ENCODE measurements at places on chromosomes 5 and 9.

GRCh38 chr5:17340819-17341218 is 123.4 kb downstream of the BASP1 start:
- no peak for DNase-seq

DNA sequence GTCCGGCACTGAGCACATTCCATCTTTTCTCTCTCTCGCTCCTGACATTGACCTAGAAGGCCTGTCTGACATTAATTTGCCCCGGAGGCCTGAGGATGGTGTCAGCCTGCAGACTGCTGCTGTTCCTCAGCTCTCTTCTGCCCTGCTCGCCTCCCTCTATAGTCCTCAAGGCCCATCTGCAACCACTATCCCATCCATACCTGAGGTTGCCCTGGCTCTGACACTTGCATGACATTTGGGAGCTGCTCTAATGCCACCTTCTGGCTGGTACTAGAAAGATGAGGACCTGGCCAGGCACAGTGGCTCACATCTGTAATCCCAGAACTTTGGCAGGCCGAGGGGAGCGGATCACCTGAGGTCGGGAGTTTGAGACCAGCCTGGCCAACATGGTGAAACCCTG is 38.6 kb upstream of the GGTA1 start:
- no peak for DNase-seq

- DNase-seq: no peak
These were observed 74.4 kb downstream of the FAM174A start for GRCh38 chr5:100609594-100609993.

DNA sequence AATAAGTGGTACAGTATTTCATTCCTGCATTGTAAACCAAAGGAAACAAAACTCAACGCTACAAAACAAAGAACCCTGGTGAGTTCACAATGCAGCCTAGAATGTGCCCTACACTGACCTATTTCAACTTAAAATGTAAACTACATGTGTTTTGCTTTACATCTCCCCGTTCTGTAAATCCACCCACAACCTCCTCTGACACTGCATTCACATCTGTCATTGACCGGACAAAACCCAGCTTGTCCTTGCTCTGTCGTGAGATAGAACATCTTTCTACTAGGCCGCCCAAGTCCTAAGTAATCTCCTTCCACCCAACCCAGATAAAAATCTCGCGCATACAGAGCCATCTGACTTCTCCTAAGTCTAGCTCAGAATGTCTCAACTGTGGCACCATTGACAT is 6.1 kb upstream of the VLDLR start:
- no peak for DNase-seq

DNA sequence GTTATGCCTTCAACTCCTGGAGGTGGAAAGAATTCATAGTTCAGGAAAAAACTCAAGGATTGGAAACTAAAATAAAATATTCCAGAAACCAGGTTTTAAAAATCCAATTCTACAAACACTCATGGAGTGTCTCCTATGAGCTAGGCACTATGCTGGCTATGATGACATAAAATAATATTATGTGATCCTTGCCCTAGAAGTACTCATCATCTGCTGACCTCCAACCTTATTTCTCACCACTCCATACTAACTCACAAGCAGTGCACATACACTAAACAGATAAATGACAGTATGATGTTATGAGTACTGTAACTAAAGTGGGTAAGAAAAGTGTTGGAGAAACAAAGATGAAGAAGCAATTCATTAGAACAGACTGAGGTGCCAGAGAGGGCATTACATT is 93.2 kb upstream of the NR5A1 start:
- DNase-seq: no peak

DNA sequence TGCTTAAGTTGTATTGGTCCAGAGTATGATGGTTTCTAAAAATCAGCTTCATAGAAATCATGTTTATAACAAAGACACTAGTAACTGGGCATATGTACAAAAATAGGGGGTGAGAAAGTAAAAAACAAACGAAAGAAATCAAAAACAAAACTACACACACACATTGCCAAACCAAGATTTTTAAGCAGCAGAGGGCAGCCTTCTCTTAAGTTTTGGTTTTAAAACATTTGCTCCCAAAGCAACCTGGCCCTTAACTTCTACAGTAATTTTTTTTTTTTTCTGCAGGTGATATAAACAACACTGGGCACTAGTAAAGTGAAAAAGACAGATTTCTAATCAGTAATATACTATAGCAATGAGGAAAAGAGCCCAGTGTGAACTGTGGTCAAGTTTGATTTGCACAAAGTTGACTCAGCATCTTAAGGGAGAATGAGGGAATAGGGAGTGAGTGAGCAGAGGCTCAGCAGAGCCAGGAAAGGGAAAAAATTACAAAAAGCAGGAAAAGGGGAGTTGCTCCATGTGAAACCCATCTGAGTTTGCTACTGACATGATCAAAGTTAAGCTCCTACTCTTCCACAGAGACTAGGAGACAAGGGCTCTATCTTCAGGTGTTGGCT is 13.4 kb upstream of the GAPT start:
- no peak for DNase-seq

GRCh38 chr9:76911971-76912370 is 6.1 kb upstream of the PRUNE2 start:
- no peak for DNase-seq

GRCh38 chr9:78938821-78939220 is 632.9 kb upstream of the TLE4 start:
- DNase-seq: no peak

GRCh38 chr5:80246001-80246758 is 9.7 kb downstream of the SERINC5 start:
- no peak for DNase-seq

DNA sequence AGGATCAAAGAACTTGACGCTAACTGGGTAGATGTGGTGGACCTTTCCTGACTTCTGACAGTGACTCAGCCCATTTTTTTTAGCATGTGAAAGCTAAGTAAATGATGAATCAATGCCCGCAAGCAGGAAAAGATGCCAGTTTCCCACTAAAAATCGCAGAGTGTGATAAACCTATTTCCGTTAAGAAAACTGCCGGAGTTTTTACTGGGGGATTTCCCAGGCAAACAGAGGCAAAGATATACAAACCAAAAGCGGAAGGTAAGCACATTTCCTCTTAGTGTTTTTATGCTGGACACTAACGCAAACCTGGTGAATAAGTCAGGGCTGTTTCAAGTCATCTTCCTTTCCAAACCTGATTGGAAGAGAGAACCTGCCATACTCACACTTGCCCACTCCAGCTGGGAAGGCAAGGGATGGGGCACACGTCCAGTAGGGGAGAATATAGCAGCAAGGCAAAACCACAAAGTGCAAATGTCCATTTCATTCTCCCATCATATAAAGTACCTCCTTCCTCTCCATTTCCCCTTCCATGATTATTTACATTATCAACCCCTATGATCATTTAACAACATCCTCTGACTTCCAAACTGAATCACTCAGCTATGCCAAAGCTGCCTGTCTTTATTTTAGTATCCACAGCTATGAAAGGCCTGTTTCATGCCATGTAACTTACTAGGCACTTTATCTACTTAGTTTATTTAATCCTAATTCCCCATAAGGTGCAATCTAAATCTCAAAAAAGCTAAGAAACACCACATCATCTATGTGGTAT is 349.7 kb upstream of the RFX3 start:
- no peak for DNase-seq

- DNase-seq: no peak
These were observed 85.9 kb downstream of the GNA14 start for GRCh38 chr9:77562019-77562748.

DNA sequence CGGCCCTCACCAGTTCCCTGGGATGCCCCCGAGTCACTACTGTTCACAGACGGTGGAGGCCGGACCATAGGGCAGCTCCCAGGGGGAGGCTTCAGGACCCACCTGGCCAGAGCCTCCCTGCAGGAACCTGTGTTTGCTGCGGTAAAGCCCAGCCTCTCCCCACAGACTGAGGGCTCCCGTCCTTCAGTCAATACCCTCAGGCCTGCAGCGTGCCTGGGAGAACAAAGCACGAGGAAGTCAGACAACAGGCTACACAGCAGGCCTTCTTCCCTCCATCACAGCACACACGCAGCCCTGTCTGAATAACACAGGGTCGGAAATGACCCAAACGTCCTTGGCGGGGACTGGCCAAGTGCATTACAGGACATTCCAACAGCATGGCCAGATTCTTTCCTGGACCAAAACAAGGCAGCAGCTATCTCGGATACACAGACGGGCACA is 34.4 kb downstream of the COL23A1 start:
- no peak for DNase-seq

GRCh38 chr9:73049280-73049679 is 96.4 kb upstream of the ALDH1A1 start:
- DNase-seq: no peak

- no peak for DNase-seq
These were observed 230.4 kb downstream of the DOCK8 start for GRCh38 chr9:445033-445432.

- DNase-seq: no peak
These were observed 57.8 kb upstream of the RAI14 start for GRCh38 chr5:34598177-34598794.

DNA sequence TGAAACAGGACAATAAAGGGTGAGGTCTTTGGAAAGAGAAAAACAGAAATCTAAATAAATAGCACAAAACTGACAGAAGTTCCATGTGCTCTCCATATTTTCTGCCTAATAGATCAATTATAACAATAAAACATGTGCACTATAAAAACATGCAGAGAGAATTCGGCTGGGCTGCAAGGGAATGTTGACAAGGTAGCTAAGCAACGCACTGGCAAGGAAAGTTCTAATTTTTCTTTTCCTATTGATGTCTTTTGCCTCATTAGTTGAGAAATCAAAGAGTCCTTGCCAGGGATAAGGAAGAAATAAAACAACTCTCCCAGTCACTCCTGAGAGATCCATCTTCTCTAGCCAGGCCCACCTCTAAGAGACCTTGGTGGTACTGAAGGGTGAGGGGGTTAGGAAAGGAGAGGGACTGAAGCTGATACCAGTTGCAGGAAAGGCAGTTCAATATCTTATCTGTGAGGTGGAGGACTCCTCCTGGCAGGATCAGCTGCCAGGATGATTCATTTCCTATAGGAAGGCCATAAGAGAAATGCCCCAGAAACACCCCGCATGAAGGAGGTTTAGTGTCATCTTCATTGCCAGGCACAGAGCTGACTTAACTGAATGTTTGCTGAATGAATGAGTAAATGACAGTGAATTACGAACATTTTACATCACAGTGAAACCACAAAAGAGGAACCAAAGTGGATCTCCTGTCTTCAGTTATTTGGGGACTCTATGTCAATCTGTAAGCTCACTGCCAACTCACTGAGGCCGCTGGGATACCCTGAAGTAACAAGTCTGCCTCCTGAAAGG is 63.7 kb upstream of the IFNK start:
- DNase-seq: no peak

DNA sequence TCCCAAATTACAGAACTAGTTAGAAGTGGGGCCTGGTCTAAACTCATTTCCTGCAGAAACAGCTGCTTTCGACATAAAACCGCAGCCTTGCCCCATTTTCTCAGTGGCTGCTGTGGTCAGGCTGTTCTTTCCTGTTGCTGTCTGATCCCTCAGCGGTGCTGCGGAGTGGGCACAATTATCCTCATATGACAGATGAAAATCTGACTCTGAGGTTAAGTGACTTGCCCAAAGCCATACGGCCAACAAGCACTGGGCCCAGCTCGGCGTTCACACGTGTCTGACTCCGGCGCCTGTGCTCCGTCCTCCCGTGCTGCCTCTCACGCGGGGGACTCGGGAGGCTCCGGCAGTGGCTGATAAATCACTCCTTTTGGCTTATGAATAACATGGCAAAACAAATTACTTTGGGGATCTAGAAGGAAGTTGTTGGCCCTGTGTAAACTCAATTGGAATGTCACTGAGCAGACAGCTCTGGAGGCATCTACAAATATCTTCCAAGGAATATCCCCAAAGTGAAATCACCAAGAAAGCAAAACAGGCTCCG is 142.6 kb upstream of the LMX1B start:
- no peak for DNase-seq

DNA sequence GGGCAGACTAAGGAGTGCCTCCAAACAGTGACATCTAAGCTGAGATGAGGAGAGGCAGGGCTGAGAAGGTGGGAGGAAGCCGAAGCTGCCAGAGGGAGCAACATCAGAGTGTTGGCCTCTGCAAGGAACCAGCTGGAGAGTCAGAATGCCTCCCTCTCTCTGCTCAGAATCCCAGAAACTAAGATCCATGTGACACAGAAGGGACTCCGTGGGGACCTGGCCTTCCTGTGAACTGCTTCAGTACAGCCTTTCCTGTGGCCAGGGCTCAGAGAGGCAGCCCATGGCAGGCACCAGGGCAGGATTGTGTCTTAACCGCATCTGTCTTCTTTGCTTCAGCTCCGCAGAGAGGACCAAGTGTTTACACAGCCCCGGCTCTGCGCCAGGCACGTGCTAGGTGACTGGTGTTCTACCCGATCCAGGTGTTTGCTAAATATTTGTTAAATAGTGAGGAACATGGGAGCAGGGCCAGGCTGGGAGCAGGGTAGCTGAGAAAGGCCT is 33.5 kb downstream of the KCNMB1 start:
- no peak for DNase-seq

DNA sequence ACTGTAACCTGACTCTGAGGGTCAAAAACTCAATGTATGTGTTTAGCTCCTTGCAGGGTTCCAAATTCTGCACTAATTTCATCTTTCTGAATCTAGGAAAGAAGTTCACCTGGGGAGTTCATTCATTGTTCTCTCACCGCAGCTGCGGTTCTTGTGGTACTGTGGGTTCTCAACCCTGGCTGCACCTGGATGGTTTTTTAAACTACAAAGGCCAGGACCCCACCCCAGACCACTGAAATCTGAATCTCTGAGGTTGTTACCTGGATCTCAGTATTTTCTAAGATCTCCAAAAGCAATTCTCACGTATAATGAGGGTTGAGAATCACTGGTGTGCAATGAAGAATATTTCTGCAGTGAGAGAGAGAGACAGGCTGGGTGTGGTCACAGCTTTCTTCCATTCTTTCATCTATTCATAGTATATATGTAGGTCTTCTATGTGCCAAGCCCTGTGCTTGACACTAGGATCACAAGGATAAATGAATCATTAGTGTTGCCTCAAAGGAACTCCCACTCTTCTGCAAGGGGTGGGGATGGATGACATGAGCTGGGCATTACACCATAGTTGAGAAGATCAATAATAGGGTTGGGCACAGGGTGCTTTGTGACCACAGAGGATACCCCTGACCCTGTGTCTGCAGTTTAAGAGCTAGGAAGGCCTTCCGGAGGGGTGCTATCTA is 109.8 kb downstream of the GALNT10 start:
- no peak for DNase-seq

DNA sequence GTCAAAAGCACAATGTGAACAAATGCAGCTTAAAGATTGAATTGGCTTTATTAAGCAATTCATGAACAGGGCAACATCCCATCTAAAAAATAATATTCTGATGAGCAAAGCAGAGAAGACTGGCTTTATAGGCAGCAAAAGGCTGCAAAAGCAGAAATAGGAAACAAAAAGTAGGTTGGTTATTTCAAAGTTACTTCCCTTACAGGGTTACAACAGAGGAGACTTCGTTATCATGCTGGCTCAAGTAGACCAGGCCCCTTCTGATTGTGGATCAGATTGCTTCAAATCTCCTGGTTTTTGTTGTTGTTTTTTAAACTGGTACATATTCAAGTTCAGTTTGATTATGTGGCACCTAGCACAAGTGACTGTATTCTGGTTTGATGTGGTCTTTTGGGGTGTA is 73.1 kb downstream of the MAN2A1 start:
- no peak for DNase-seq

- no peak for DNase-seq
These were observed 16.3 kb downstream of the TNFSF8 start for GRCh38 chr9:114914139-114914538.

- DNase-seq: no peak
These were observed 492.5 kb downstream of the MAT2B start for GRCh38 chr5:163997965-163998364.

Measured in ecto neural progenitor cell (in vitro differentiated cells).